Right ventricle myocardium inferior (tissue), 1 donor: ENCODE measurements at places on chromosomes 3 and 15. TPM values are rescaled to one million over a fixed set of nuclear protein-coding genes. Genes with fewer than 3 reads are reported as not detected.

SLC9A9 gene
- total RNA-seq: 9.3 TPM

TRH gene
- total RNA-seq: not detected

SLC12A8 gene
- 0.19 TPM for total RNA-seq

- no peak for DNase-seq
Observed at GRCh38 chr15:91468871-91469580, 369.0 kb downstream of the SV2B start.

DNA sequence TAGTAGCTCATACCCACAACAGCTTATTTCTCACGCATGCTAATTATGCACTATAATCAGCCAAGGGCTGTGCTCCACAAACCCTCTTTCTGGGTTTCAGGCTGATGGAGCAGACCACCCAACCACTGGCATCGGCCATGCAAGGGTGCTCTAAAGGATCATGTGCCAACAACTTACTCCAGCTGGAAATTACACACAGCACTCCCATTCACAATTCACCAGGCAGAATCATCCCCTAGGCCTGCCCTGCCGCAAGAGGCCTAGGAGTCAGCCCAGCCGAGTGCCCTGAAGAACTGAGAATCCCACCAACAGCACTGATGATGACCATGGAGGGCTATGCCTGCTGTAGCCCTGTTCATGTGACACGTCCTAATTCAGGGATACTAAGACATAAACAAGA lies 216.2 kb upstream of the CHRNA7 start:
- no peak for DNase-seq

GRCh38 chr15:92393071-92393979 lies at the start of gene ST8SIA2:
Gene ST8SIA2 (plus strand): TSS chr15:92393881. CDS start chr15:92394065, 184 bp downstream.
- DNase-seq: no peak

TYRO3 gene
- total RNA-seq: 5.6 TPM

FOXB1 gene
- not detected for total RNA-seq

DNA sequence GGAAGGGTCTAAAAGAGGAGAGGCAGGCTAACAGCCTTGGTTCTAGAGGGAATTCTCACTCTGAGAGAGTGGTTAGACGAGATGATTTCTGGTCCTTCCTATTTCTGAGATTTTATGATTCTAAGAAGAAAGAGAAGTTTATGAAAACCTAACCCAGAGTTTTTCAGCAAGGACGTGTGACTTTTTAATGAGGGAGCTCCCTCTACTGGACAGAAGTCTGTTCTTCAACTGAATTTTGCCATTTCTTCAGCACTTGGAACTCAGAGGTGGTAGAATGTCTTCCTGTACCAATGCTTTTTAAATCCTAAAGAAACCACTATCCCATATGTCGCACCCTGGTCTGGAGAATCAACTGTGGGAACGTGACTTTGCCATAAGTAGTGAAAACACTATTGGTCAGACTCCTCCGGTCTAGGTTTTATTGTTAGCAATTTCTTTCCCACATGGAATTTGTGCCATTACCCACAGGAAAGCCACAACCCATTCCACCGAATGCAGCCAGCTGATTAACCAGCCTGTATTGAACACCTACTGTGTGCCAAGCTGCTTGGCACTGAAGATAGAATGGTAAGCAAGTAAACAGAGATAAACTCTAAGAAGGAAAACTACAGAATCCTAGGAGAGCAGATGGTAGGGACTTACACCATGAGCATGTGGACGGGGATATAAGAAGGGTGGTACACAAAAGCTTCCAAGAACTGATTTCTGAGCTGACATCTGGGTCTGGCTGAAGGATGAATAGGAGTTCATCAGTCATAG lies 199.5 kb upstream of the LMCD1 start:
- DNase-seq: no peak

HCN4 gene
- 21.4 TPM for total RNA-seq

MYRIP gene
- 2.1 TPM for total RNA-seq

GRCh38 chr15:90606641-90607040 lies 76.9 kb downstream of the CRTC3 start:
- no peak for DNase-seq

CCR3 gene
- not detected for total RNA-seq

- peak; percentile 74 for DNase-seq
Observed at GRCh38 chr15:45199136-45199810, 11.5 kb upstream of the SHF start.

- no peak for DNase-seq
Observed at GRCh38 chr3:13046569-13047274, 26.5 kb downstream of the IQSEC1 start.

LNP1 gene
- 2.4 TPM for total RNA-seq

DNA sequence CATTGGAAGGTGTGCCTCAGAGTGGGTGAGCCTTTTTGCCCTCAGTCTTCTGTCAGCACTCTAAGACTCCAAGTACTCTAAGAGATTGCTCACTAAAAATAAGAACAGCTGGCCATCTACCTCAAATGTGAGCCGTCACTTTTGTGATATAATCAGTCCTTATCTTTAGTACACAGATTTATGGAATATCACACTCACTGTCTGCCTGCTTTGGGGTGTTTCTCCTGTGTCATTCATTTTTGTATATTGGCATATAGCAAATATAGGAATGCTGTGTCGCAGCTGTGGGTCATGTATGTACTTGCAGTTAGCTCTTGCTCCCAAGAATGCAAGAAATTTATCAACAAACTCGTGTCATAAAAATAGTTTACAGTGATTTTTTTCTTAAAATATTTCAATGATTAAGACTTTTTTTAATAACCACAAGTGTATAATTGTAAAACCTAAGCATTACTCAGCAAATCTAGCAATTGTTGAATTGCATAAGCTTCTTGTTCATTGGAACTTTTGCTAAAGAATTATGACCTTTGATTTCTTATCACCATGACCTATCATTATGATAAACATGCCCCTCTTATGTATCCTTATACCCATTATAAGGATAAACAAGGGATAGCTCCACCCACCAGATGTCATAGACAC lies 18.8 kb downstream of the SETD5 start:
- DNase-seq: no peak

DNA sequence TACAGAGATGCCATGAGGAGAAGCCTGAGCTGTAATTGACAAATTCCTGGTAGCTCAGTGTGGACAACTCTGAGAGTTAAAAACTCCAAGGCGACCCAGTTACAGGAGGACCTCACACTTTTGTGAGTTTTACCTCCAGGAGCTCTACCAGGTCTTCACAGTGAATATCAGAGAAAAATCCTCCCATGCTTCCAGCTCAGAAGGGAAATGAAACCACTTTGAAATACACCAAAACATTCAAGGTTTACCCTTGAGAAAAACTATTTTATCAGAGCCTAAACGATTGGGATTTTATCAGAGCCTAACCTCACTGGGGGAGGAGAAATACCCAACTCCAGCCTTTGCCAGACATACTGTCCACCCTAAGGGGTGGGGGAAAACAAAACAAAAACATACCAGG lies 52.4 kb downstream of the MCCC1 start:
- DNase-seq: no peak

TSC22D2 gene
- total RNA-seq: 19.8 TPM

TMCO5A gene
- total RNA-seq: not detected

DNA sequence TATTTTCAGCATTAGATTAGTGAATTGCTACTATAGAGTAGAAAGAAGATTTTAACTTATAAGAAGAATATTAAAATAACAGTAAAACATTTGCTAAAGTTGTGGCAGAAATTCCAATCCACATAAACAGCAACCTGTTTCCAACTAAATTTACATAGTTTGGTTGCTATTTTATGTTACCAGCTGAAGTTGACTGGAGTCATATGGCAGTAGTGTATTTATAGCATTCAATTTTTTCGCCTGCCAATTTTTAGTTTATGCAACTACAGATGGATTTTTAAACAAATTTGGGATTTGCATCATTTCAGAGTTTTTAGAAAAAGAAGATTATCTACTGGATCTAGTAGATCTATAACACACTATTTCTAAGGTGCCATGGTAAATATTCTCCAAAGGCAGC lies 332.5 kb upstream of the BCHE start:
- no peak for DNase-seq

TLR9 gene
- total RNA-seq: 0.38 TPM

- no peak for DNase-seq
Observed at GRCh38 chr3:170162630-170163029, 18.9 kb downstream of the PHC3 start.

MOBP gene
- not detected for total RNA-seq

DNA sequence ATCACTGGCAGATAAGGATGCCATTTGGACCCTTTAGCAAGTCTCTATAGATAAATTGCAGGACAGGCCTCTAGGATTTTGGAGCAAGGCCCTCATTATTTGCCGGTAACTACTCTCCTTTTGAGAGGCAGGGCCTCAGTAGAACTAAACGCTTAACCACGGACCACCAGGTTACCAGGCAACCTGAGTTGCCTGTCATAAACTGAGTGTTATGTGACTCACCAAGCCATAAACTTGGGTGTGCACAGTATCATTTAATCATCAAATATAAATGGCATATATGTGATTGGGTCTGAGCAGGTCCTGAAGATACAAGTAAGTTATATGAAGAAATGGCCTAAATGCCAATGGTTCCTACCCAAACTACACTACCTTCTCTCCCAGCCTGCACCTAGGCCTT lies 93.2 kb downstream of the BCHE start:
- DNase-seq: no peak

DNA sequence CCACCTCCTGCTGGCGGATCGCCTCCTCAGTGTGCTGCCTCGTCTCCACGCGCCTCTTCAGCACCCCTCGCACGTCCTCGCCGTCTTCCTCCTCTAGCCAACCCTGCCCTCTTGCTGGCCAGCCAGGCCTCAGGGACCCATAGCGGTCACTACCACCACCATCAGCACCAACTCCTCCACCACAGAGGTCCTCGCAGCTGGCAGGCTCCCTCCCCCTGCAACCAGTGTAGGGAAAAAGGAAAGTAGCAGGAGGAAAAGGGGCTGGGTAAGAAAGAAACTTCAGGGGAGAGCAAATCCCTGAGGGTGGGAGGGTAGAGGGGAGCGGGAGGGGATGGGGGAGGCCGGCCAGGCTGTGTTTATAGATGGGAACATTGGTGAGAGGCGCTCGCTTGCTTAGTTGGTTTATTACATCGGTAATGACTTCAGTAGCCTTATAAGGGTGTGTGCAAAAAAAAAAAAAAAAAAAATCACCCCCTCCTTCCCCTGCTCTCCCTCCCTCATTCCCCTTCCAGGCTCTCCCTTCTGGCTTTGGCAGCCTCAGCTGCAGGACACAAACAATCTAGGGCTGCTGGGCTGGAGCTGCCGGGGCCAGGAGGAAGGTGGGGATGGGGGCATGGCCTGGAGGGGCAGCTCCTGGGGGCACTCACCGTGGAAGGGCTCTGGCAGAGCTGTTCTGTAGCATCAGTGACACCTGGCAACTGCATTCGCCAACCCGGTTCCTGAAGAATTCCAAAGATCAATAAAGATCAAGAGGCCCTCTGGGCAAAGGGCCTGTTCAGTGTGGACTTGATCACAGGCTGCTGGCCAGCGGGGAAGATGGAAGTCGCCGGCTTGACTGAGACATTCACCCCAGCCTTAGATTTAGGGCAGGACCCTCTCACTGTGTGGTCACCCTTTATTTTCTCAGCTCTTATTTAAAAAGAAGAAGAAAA lies 116.2 kb upstream of the HACD2 start:
- DNase-seq: no peak

IL5RA gene
- total RNA-seq: 0.65 TPM

SPTBN5 gene
- 3.5 TPM for total RNA-seq

PCYT1A gene
- 103 TPM for total RNA-seq
